ENCODE measurements at places on chromosomes 7 and 10. TPM values are rescaled to one million over a fixed set of nuclear protein-coding genes. Genes with fewer than 3 reads are reported as not detected.
A peak's percentile ranks its signal among the peaks of the same experiment; 100 is the strongest.

- DNase-seq = no peak
Observed at GRCh38 chr7:135831455-135832195, 83.0 kb upstream of the FAM180A start.

Gene ZNF804B
- 4.2 TPM for total RNA-seq

DNA sequence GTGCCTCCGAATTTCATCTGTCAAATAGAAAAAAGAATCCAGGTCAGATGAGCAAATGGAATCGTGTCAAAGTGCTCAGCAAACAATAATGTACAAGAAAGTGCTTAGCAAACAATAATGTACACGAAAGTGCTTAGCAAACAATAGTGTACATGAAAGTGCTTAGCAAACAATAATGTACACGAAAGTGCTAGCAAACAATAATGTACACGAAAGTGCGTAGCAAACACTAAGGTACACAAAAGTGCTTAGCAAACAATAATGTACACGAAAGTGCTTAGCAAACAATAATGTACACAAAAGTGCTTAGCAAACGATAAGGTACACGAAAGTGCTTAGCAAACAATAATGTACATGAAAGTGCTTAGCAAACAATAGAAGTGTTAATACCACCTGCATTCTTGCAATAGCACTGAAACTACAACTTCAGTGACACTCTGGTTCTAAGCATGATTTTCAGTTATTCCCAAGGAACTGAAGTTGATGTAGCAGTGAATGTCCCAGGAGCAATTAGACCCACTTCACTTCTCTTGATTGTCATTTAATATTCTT, 33.4 kb upstream of the MYL10 start:
- DNase-seq = no peak

Gene SFRP4
- total RNA-seq = 1.1 TPM

- peak; percentile 22 for DNase-seq
Observed at GRCh38 chr7:141158561-141158960, 84.7 kb downstream of the TMEM178B start.

DNA sequence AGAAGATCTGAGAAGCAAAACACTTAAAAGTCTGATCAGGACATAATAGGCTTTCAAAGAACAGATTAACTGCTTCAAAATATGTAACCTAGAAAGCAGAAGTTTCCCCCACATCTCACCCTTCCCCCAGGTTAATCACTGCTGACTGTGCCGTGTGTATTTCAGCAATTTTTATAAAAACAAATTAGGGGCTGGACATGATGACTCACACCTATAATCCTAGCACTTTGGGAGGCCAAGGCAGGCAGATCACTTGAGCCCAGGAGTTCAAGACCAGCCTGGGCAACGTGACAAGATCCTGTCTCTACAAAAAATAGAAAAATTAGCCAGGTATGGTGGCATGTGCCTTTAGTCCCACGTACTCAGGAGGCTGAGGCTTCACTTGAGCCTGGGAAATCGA, 67.6 kb upstream of the GATA3 start:
- no peak for DNase-seq

Gene PON1
- total RNA-seq = not detected

DNA sequence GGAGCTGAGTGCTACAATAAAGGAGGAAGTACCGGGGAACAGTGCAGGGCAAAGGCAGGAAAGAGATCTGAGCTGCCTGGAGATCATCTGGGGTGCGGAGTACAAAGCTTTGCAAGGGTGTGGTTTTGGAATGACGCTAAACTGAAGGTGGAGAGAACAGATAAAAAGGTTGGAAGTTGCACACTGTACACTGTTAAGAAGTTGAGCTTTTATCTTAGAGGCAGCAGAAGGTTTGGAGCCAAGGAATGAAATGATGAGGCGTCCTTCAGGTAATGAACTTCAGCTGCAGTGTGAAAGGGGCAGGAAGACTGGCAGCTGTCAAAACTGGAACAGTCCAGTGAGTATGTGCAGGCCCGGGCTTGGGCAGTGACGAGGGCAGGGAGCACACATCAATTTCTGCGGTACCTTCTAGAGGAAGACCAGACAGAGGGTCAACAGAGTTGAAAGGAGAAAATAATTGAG, 7.2 kb upstream of the ANKRD61 start:
- no peak for DNase-seq

- no peak for DNase-seq
Observed at GRCh38 chr7:88449410-88449809, 142.7 kb upstream of the STEAP4 start.

- DNase-seq = no peak
Observed at GRCh38 chr7:142784716-142785115, 13.9 kb downstream of the PRSS2 start.

GRCh38 chr7:1899196-1899595, 229.1 kb downstream of the ELFN1 start:
- DNase-seq = no peak

GRCh38 chr10:51920672-51921071, 221.3 kb upstream of the CSTF2T start:
- DNase-seq = no peak

DNA sequence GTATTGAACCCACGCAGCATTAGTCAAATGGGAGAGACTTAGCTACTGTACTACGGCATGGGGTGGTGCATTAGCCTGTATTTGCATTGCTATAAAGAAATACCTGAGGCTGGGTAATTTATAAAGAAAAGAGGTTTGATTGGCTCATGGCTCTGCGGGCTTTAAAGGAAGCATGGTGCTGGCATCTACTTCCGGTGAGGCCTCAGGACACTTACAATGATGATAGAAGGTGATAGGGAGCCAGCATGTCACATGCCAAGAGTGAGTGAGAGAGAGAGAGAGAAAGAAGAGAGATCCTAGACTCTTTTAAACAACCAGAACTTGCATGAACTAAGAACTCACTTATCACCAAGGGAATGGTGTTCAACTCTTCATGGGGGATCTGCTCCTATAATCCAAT, 27.2 kb upstream of the CREB3L2 start:
- DNase-seq = no peak

- DNase-seq = no peak
Observed at GRCh38 chr10:23314835-23315239, 29.8 kb downstream of the C10orf67 start.

GRCh38 chr10:69948261-69948660, 104.4 kb upstream of the MACROH2A2 start:
- no peak for DNase-seq

DNA sequence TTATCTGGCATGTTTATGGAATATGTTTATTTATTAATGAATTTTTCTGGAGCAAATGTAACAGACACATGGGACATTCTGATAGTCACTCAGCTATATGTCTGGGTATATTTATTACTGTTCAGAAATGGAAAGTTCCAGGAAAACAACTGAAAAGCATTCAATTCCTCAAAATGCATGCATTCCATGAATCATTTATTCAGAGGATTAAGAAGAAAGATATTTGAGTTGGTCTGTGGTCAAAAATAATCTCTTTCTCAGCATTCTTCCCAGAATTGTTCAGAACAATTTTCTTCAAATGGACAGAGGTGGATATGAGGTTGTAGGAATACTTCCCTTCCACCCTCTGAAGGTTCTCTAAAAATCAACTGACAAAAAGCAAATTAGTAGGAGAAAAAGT, 97.6 kb upstream of the ITGB1 start:
- no peak for DNase-seq

GRCh38 chr10:62038609-62039190, 137.2 kb downstream of the ARID5B start:
- DNase-seq = no peak

Gene VGF
- 9.7 TPM for total RNA-seq

GRCh38 chr10:71629131-71629530, 90.4 kb downstream of the C10orf105 start:
- DNase-seq = no peak

GRCh38 chr7:93375603-93376002, 143.4 kb downstream of the VPS50 start:
- DNase-seq = no peak

- DNase-seq = no peak
Observed at GRCh38 chr7:64946772-64947171, 43.7 kb downstream of the ZNF273 start.

Gene NKX2-3
- total RNA-seq = not detected

Gene ST8SIA6
- total RNA-seq = 16.2 TPM

Gene ATOH7
- 1.4 TPM for total RNA-seq

Gene MMD2
- 0.94 TPM for total RNA-seq

GRCh38 chr7:93897680-93898079, 7.1 kb upstream of the TFPI2 start:
- DNase-seq = no peak

DNA sequence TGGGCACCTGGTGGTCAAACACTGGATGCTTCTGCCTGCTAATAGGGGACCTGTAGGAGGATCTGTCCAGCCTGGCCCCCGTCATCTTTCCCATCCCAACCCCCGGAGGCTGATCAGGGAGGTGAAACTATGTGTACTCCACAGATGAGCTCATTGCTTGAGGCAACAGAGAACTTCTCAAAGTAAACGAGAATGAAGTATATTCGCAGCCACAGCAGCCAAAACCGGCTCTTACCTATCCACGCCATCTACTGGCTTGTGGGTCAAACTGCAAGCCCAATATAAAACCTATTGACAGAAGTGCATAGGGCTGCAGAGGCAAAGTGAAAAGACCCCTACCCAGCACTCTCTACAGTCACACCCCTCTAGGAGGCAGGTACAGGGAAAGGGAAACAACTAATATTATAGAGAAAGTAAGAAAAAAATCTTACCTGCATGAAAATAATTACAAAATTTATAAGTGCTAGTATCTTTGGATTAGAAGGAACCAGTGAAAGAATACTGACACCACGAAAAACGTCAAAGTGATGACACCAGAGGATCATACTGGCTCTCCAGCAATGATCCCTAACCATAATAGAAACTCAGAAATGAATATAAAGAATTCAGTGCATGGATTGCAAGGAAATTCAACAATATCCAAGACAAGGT, 973.5 kb downstream of the ANKRD7 start:
- DNase-seq = no peak

- no peak for DNase-seq
Observed at GRCh38 chr10:1153805-1154351, 97.7 kb downstream of the WDR37 start.

Gene PHYHIPL
- 42.4 TPM for total RNA-seq

GRCh38 chr10:86855513-86855912, 99.1 kb downstream of the BMPR1A start:
- DNase-seq = no peak

Gene ZKSCAN1
- total RNA-seq = 83.3 TPM

- no peak for DNase-seq
Observed at GRCh38 chr7:151083824-151084160, 499 bp upstream of the TMUB1 start.
